ENCODE measurements at places on chromosomes 5 and 9.

GRCh38 chr9:126722252-126722921, 82.5 kb upstream of the ZBTB43 start:
- DNase-seq: peak; percentile 40

- no peak for DNase-seq
Observed at GRCh38 chr5:112737463-112738190, at the start of gene APC. TSS of gene APC (plus strand) at chr5:112737885. CDS start at chr5:112754891, 17,006 bp downstream.

DNA sequence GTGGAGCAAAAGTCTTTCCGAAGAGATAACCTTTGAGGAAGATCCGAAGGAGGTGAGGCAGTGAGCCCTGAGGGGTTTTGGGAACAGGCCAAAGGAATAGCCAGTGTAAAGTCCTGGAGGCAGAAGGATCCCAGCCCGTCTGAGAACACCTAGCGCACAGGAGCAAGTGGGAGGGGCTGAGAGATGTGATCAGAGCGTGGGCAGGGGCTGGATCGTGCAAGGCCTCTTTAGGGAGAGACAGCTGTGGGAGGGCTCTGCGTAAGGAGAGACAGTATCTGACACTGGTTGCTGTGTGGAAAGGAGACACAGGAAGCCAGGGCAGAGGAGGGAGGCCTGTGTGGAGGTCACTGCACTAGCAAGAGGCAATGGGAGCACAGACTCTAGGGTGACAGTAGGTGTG, 68.2 kb downstream of the BARX1 start:
- no peak for DNase-seq

DNA sequence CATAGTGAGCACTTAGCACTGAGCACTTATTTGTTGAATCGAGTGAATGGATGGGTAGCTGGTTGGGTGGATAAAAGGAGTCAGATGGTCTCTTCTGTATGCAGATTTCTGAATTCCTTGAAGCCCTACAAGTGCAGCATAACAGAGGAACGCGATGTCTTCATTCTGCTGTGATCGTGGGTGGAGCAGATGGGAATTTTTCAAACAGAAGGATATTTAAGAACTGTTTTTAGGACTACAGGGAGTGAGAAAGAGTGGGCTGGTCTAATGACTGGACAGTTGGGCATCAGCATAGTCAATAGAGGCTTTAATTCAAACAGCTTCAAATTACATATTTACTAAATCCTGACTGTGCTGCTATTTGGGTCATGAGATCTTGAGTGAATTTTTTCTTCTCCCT, 253.2 kb downstream of the CEMIP2 start:
- DNase-seq: no peak

- no peak for DNase-seq
Observed at GRCh38 chr5:119360905-119361593, 5.2 kb downstream of the TNFAIP8 start.

DNA sequence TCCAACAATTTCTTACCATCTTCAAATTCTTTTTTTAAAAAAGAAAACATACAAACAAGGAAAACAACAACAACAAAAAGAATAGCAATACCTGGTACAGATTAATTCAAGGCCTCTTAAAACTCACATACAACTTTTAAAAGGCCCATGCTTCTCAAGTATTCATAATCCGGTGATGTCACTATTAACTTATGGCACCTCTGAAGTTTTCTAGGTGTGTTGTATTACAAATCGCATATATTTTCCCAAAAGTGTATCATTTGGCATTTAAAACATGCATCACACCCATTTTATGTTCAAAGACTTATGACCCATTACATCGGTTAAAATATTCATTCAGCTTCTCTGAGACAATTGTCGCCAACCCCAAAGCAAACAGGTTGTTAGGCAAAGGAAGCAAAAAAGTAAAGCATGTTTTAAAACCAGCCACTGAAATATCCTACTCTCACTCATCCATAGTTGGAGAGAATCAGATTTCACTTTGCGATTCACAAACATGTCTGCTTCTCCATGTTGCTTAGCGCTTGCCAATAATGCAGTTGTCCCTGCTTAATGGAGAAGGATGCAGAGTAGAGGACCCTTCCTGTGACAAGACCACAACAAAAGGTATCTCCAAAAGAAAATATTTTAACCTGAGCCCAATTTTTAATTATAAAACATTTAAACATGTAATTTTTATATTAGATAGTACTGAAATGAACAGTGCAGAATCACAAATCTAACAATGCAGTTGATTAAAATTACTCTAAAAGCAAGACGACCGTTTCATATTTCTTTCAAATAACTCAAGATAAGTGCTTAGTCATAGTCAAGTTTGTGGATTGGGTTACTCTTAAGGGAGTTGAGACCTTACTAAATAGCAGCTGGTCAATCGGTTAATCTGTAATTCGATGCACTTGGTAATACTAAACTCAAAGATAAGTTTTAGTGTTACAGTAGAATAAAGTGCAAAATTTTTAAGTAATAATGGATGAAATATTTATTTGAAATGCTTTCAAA, 1.6 kb downstream of the SKP1 start:
- no peak for DNase-seq

GRCh38 chr5:94524841-94525697, 93.3 kb downstream of the KIAA0825 start:
- no peak for DNase-seq

- DNase-seq: no peak
Observed at GRCh38 chr5:322281-322941, 897 bp downstream of the AHRR start.

DNA sequence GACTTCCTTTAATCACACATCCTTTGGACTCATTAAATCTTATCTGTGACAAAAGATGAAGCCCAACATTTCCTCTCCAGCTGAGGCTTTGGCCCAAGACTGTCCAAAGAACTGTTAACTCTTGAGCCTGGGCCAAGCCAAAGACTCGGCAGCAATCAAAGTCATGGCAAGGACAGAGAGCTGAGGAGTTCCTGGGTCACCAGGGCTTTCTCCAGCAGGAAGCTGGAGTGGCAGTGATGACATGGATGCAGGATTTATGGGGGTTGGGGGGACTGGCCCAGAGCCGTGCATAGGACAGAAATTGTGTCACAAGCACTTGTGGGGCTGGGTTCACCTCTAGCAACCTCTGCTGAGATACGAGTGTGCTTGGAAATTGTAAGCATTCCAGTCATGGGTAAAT, 440.3 kb downstream of the PLK2 start:
- DNase-seq: no peak

DNA sequence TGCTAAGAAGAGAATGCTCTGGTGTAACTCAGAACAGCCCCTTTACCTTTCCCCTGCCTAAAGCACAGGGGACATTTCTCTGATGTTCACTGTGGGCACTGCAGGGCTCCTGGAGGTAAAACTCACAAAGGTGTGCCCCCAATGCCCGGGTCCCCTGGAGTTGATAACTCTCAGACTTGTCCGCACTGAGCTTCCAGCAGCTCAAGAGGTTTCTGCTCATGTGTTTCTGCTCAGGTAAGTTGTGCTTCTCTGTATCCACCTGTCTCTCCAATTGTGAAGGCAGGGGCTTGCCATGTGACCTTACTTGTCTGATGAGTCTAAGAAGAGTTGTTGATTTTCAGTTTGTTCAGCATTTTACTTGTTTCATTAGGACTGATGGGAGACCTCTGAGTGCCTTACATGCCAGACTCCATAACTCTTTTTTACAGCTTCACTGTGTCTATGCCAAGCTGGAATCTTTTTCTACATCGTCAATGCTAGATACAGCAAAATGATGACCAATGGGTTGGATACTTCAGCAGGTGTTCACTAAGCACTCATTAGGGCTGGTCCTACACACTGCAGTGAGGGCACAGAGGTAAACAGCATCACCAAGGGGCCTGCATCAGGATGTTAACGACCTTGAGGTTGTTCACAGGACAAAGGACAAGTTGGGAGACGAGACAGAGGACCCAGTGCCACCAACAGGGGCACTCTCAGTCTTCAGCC, 56.4 kb downstream of the MRPL36 start:
- no peak for DNase-seq

DNA sequence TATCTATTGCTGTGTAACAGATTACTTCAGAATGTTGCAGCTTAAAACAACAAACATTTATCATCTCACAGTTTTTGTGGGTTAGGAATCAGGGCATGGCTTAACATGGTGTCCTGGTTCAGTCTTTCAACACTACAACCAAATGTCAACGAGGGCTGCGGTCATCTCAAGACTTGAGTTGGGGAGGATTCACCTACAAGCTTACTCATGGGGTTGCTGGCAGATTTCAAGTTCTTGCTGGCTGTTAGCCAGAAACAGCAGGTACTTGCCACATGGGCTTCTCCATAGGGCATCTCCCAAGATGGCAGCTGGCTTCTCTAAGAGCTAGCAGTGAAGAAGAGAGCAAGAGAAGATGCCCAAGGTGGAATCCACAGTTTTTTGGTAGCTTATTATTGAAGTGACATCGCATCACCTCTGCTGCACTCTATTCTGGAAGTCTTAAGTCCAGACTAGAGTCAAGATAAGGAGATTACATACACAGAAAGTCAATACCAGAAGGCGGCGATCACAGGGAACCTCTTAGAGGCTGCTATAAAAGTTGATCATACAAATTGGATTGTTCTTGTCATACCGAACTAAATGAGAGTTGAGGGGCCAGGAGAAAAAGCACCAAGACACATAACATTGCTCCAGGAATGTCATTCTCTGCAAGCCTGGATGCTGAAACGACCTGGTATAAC, 42.2 kb downstream of the C9orf153 start:
- DNase-seq: no peak

GRCh38 chr9:136695955-136696354, 8.7 kb upstream of the AGPAT2 start:
- DNase-seq: no peak

DNA sequence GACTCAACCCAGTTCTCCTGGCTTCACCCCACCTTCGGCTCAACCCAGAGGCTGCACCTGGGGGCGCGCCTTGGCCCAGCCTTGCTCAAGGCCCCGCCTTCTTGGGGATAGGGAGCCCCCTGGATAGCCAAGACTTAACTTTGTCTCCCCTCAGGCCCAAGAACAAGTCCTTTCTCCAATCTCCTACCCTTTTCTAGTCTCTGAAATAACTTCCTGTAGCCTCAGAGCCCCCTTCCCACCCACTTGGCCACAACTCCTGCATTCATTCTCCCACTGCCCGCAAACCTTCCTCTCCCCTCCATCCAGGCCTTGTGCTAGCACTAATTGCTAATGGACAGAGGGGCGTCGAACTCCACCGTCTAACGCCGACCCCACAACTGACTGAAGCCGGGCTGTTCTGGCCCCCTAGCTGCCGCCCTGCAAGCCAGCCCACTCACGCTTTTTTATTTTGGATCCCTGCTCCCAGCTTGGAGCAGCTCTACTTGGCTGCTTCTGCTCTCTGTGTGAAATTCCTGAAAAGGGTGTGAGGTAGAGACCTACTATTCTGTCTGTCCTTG, 579 bp upstream of the ASTN2 start:
- no peak for DNase-seq

- DNase-seq: no peak
Observed at GRCh38 chr5:160280384-160281095, 31.8 kb downstream of the CCNJL start.

DNA sequence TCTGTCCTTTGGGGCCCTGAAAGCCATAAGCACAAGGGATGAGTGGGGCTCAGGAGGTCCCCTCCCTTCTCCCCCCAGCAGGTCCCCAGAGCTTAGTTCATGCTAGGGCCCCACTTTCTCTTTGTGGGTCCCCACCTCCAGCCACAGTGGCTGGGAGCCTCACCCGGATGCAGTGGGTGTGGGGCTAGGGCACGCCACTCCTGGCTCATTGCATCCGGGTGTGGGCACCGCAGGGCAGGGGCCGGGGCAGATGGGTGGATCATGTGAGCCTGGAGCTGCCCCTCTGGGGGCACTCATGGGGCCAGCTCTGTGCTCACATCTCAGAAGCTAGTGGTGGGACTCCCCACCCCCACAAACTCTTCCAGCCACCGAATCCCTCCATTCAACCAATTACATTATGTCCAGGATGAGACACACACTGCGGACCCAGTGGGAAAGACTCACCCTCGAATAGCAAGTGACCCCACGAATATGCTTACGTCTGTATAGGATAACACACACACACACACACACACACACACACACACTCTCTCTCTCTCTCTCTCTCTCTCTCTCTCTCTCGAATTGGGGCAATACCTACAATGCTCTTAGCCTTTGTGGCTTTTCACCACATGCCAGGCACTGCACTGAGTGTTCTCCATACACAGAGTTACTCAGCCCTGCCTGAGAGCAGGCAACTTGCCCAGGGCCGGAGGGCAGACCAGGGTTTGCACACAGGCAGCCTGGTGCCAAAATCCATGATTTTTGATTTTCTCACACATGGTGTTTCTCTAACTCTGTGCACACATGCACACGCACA, 16.8 kb upstream of the PHYKPL start:
- no peak for DNase-seq

DNA sequence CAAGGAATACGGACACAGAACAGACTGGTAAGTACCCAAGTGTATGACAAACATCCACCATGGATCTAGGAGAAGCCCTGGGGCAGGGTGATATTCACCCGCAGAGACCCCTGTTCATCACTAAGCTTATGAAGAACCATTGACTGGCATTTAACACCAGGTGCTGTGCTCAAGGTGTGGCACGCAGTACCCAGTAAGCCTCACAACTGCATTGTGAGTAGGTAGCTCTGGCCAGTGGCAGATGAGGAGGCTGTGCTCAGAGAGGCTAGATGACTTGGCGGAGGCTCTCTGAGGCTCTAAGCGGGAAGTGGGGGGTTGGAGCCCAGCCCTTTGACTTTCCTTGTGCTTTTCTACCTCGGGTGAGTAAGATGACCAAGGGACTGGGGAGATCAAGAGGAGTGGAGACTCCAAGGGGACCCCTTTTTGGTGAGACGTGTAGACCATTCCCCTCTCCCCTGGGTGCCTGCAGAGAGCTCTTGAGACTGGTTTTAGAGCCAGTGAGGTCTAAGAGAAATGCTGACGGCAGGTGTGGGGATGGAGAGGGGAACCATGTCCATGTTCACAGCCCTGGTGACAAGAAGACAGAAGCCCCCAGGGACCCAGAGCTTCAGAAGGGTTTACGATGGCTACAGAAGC, 70.8 kb downstream of the IL6ST start:
- no peak for DNase-seq

Data from cortex of kidney (tissue), 1 donor.